Activated CD4-positive, alpha-beta T cell treated with anti-CD3 and anti-CD28 coated beads, Interleukin-2, Interleukin-6, amounts not matched to agents 100 ng/mL and 50 ng/mL, durations not matched to agents 16 hours and 8 hours (primary cell): ENCODE measurements at places on chromosomes 13 and 19.

DNA sequence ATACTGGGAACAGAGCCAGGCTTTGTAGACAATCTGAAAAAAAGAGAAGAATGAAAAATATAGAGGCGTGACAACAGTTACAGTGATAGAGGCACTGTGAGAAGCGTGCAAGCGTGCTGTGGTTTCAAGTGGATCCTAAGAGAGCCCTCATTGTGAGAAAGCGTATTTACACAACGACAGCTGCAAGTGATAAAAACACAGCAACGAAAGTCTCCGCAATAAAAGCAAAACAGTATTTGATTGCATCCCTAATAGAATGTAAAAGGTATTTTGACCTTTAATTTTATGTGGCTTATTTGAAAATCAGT is 642.7 kb upstream of the ARGLU1 start:
- no peak for DNase-seq

- no peak for DNase-seq
Measured at GRCh38 chr19:19402656-19403372, 2.7 kb upstream of the GATAD2A start.

DNA sequence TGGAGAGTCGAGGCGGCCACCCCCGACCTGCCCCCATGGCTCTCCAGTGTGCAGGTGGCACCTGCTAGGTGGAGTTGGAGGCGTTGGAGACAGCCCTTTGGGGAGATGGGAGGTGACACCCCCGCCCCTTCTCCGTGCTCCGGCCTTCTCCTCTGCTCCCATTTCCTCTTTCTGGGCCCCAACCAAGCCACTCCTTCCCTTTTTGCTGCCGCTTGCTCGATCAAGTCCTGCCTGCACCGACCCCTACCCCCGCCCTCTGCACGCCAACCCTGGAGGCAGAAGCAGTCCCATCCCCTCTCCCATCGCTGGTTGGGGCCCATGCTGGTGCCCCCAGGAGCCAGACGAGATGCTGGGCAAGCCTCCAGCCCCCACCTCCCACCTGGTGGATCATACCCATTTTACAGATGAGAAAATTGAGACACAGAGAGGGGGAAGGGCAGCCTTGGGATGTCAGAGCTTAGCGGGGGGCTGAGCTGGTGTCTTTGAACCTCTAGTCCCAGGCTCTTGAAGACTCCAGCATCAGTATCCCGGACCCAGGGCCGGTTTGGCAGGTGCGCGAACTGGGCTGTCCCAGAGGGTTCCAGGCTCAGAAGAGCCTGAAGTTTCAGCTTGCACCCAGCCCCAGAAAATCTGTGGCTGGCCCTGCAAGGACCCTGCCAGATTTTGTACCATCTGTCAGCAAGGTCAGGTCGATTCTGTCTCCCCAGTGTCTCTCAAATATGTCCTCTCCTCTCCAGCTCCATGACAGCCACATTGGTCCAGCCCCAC is 10.3 kb downstream of the GNA15 start:
- DNase-seq: no peak

GRCh38 chr19:30226464-30227011 is 145.6 kb upstream of the ZNF536 start:
- DNase-seq: no peak

- no peak for DNase-seq
Measured at GRCh38 chr13:113935001-113935844, 38.7 kb downstream of the C13orf46 start.

GRCh38 chr19:30011051-30011578 is 69.1 kb downstream of the URI1 start:
- DNase-seq: no peak

- DNase-seq: no peak
Measured at GRCh38 chr13:27962982-27963381, 6.1 kb downstream of the CDX2 start.

DNA sequence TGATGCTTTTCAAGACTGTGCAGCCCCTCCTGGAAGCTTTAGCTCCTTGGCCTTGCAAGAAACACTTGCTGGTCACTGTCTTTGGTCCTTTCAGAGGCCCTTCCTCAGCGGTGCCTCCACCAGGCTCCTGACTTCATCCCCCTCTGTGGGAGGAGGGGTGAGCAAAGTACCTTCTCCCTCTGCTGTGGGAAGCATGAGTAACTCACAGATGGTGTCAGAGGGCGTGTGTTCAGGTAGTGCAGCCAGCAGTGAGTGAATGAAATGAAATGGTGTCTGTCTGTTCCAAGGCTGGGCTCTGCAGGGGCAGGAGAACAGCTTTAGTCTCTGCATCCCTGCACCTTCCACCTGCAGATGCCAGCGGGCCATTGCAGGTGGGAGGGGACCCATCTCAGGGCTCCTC is 102.9 kb downstream of the SHISA2 start:
- DNase-seq: no peak
